ENCODE measurements at places on chromosomes 2 and 18.
A peak's percentile ranks its signal among the peaks of the same experiment; 100 is the strongest.

- no peak for DNase-seq
Observed at GRCh38 chr2:231049286-231050017, 7.2 kb upstream of the PSMD1 start.

DNA sequence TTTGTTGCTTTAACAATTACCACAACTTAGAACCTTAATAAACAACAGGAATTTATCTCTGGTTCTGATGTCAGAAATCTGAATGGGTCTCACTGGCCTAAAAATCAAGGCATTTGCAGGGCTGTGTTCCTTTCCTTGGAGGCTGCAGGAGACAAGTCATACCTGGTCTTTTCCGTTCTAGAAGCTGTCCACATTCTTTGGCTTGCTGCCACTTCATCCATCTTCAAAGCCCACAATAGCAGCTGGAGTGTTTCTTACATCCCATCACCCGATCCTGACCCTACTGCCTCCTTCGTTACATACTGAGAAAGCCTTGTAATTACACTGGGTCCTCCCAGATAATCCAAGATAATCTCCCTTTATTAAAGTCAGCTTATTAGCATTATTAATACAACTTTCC lies 18.1 kb downstream of the NETO1 start:
- peak; percentile 26 for DNase-seq

GRCh38 chr2:119111115-119111975 lies 47.2 kb downstream of the C1QL2 start:
- no peak for DNase-seq

DNA sequence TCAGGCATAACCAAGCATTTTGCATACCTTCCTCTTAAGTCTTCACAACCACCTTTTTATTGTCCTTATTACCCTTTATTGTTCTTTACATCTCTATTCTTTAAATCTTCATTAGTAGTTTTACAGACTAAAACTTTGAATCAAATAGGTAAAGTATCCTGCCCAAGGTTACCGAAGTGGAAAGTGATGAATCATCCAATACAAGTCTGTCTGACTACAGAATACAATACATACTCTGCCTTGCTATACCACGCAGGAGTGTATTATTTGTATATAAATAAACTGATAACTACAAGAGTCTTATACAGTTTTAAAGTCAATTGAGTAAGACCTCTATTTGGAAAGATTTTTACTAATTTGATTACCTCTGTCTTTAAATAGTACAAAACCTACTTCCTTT lies 196.0 kb downstream of the ZEB2 start:
- DNase-seq: no peak

- DNase-seq: peak; percentile 23
Observed at GRCh38 chr2:134558208-134558830, 160.5 kb downstream of the TMEM163 start.

GRCh38 chr2:159450180-159450579 lies 163.7 kb upstream of the WDSUB1 start:
- DNase-seq: no peak

GRCh38 chr2:218074031-218074430 lies 5.0 kb downstream of the RUFY4 start:
- no peak for DNase-seq

GRCh38 chr2:5618271-5618670 lies 73.9 kb upstream of the SOX11 start:
- no peak for DNase-seq

- no peak for DNase-seq
Observed at GRCh38 chr2:201419986-201420385, 31.3 kb downstream of the TRAK2 start.

DNA sequence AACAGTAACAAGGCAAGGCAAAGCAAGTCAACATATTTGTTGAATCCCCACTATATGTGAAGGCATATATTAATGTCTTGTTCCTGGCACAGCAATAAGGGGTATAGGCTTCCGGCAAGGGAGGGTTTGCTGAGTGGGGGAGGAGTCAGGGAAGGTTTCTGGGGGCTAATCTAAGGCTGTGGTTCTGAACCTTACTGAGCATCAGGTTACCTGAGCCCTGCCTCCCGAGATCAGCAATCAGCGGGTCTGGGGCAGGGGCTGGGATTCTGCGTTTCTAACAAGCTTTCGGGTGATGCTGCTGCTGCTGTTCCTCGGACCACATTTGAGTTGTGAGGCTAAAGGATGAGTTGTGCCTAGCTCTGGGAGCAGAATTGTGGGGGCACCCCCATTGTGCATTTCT lies 401.7 kb upstream of the SPRED2 start:
- no peak for DNase-seq

DNA sequence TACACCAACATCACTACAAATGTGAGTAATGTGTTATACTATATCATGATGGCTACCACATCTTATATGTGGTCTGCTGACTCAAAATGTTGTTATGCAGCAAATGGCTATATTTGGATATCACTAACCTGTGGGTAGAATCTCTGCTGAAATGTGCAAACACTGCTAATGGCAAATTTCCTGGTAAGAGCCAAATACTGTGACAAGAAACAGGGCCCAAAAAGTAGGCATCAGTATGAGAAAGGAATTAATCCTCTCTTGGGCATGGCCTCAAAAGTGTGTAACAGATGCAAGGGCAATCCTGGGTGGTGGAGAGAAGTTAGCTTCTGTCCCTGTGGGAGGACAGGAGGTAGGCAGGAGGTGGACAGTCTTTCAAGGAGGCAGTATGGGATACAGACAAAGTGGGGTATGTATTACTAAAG lies 13.3 kb downstream of the ATF2 start:
- no peak for DNase-seq

- no peak for DNase-seq
Observed at GRCh38 chr2:25419678-25420242, 78.0 kb upstream of the DNMT3A start.

DNA sequence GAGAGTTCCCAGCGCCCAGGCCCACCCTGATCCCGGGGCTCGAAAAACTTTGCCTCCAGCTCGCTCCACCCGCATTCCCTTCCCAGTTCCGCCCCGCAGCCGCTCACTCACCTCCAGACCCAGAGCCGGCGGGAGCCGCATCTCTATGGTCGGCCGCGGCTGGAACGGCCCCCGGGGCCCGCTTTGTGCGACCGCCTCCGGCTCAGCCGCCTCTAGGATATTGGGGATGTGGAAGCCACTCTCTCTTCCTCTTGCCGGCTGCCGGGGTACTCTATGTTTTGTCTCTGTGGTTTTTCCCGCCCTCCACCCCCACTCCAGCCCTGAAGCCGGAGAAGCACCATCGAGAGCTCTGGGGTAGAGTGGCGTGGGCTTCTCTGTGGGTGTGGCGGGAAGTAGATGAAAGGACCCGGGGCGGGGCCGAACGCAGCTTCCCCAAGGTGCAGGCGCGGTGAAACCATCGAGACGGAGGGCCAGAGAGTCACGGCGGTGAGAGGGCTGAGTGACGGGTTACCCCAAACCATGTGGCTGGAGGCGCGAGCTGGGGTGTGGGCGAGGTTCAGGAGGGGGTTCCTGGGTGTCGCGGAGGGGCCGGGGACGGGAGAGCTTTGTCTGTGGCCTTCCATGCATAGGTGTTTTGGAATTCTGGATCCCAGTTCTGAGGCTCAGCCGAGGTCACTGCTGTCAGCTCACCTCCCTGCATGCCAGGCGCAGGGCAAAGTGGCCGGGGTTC lies at the start of the genes BCS1L and ZNF142:
BCS1L (plus strand) TSS at position 426 of the 730 bp plus-strand sequence. CDS start 1,305 bp downstream, outside the sequence.
ZNF142 (minus strand) TSS at position 366 of the 730 bp plus-strand sequence. CDS start 3,194 bp downstream, outside the sequence.
- peak; percentile 92 for DNase-seq

DNA sequence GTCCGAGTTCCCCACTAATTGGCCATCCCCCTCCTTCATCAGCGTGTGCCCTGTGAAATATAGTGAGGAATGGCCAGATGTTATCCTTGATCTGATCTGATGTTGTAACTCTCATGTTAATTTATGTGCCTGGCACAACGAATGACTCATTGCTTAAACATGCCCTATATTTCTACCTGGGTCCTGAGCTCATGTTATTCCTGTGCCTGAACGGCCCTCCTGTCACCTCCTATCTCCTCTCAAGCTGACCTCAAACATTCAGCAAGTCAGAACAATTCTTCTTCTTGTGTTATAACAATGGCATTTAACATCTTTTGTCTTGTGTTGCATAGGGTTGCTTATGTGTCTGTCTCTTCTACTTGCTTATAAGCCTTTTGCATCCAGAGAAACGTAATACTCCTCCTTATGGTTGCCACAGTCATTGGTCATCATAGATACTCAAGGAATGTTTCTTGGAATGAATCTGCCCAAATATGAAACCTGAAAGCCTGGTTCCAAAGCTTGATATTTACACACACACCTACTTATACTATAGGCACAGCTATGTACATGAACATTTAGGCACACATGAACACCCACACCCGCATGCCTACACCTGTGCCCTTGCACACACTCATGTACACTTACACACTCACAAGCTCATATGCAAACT lies 80.2 kb upstream of the PHLPP1 start:
- peak; percentile 36 for DNase-seq

GRCh38 chr2:125516496-125517109 lies 1139.4 kb upstream of the GYPC start:
- DNase-seq: peak; percentile 17

DNA sequence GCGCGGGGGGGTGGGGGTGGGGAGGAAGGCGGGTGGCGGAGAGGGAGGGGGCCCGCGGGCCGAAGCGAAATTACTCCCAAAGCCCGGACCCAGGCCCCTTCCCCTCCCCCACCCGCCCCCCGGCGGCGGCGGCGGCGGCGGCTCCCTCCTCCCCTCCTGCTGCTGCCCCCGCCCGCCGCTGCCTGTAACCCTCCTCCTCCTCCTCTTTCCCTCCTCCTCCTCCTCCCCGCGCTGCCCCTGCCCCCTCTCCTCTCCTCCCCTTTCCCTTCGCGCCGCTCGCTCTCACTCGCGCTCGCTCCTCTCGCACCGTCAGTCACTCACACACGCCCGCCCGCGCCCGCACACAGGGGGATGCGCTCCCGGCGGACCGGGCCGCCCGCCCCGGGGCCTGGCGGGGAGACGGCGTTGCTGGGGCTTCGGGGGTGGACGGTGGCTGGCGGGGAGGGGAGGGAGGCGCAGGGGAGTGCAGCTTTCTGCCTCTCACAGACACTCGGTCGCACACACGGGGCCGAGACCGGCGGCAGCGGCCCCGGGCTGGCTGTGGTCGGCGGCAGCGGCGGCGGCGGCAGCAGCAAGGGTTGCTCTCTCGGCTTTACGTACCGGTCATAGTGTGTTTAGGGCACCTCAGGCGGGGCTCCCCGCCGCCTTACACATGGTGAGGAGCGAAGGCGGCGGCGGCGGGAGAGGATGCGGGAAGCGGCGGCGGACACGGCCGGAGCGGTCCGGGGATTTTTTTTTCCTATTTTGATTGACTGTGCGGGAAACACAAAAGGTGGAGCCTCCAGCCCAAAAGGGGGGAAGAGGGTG lies 405 bp downstream of the SP3 start:
- DNase-seq: peak; percentile 81

GRCh38 chr2:227627769-227628168 lies 10.5 kb downstream of the SCYGR4 start:
- no peak for DNase-seq

GRCh38 chr2:231642631-231643494 lies 50.2 kb downstream of the TEX44 start:
- no peak for DNase-seq

- no peak for DNase-seq
Observed at GRCh38 chr18:49030138-49030537, 79.4 kb upstream of the SMAD7 start.

DNA sequence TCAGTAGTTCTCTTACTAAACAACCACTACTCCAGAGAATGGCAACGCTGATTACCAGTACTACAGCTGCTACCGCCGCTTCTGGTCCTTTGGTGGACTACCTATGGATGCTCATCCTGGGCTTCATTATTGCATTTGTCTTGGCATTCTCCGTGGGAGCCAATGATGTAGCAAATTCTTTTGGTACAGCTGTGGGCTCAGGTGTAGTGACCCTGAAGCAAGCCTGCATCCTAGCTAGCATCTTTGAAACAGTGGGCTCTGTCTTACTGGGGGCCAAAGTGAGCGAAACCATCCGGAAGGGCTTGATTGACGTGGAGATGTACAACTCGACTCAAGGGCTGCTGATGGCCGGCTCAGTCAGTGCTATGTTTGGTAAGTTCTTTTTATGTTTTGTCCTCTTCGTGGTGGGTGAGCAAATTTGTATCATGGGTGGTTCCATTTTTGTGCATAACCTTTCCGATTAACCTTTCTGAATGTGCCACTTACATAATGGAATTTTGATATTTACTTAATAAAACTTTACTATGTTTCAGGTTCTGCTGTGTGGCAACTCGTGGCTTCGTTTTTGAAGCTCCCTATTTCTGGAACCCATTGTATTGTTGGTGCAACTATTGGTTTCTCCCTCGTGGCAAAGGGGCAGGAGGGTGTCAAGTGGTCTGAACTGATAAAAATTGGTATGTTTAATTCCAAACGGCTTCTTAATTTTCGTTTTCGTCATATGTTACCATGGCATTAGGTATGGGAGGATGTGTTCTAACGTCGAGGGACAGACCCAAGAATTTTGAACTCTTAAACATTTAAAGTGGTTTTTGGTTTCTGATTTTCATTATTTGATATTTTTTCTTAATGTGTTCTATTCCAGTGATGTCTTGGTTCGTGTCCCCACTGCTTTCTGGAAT lies 1.3 kb downstream of the SLC20A1 start:
- no peak for DNase-seq

GRCh38 chr2:48934807-48935206 lies 179.3 kb upstream of the LHCGR start:
- DNase-seq: no peak

DNA sequence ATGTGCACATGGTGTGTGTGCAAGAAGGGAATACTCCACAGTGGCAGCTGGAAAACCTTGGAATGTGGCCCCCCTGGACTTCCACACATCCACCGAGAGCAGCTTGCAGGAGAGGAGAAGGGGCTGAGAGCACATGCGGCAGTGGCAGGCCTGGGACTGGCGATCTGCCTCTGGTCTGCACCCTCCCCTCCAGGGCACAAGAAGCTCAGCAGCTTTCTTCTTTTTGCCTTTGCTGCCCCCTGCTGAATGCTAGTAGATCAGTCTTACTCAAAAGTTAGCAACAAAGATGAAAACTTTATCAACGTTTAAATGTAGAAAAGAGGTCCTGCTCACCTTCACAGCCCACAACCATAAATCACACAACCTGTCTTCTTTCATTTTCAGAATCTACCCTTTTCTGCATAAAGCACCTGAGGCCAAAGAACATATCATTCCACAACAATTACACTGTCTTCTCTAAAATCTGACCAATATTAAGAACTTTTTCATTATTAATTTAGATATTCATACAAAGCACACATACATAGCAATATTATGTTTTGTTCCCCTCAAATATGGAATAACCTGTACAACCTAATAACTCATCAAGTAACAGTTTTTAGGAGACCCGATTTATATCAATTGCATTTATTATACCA lies 34.6 kb downstream of the TGFBRAP1 start:
- DNase-seq: peak; percentile 75

GRCh38 chr2:133705287-133705686 lies 137.0 kb upstream of the NCKAP5 start:
- DNase-seq: no peak

GRCh38 chr2:128314348-128315121 lies 4.1 kb downstream of the HS6ST1 start:
- no peak for DNase-seq

- DNase-seq: no peak
Observed at GRCh38 chr2:27581417-27582128, 1.3 kb upstream of the ZNF512 start.

- no peak for DNase-seq
Observed at GRCh38 chr2:176378323-176378722, 109.1 kb downstream of the MTX2 start.

GRCh38 chr2:156320486-156321098 lies 11.9 kb downstream of the NR4A2 start:
- DNase-seq: no peak

- DNase-seq: no peak
Observed at GRCh38 chr2:110858993-110859701, 126.8 kb downstream of the ACOXL start.
